Renal pelvis (tissue), 12 donors: ENCODE measurements at places on chromosomes 5 and 9.

DNA sequence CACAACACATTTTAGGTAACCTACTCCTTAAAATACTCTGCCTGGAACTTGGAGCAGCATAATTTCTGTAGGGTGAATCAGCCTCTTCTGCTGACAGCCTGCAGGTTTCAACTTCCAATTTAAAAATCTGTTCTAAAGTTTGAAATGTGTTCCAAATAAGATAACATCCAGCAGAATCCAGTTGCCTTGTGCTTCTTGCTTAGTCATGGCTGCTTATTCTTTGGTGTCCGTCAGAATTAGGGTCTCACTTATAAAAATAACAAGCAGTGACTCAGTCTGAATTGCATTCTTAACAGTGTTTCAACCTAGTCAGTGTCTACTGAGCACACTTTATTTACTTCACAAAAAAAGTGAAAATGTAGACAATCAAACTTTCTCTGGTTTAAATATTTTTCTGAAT lies 3.7 kb downstream of the CDH6 start:
- no peak for DNase-seq

DNA sequence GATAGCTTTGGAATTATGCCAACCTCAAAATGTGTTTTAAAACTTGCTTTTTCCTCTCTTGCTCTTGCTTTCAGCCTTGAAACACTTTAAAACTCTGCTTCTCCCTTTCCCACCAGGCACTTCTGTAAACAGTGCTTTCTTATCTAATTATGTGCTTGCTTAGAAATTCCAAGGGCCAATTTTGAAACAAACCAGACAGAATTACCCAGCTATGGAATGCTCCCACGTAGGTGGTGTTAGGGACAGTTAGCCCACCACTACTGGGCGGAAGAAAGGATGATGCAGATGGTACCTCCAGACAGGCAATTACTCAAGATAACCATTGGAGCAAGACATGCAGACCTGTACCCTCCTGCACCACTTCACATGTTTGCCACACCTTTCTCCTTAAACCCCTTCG lies 523.0 kb upstream of the PTPRD start:
- no peak for DNase-seq

- DNase-seq: no peak
These were observed 10.6 kb upstream of the MAP1B start for GRCh38 chr5:72096602-72097188.

DNA sequence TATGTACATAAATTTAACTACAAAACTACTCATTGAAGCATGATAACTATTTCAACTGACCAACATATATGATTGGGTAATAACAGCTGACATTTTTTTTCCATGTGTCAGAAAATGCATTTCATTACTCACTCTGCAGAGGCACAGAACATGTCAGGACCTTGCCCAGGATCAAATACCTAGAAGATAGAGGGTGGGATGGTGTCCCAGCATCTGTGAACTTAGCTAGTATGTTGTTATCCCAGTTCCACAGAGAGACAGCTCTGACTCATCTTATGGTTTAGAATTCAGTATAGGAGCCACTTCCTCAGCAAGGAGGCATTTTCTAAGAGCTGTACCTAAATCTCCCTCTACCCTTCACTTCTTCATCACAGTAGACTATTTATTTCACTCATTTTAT lies 1198.6 kb upstream of the ACO1 start:
- no peak for DNase-seq

GRCh38 chr9:89883401-89884341 lies 278.9 kb downstream of the GADD45G start:
- no peak for DNase-seq

DNA sequence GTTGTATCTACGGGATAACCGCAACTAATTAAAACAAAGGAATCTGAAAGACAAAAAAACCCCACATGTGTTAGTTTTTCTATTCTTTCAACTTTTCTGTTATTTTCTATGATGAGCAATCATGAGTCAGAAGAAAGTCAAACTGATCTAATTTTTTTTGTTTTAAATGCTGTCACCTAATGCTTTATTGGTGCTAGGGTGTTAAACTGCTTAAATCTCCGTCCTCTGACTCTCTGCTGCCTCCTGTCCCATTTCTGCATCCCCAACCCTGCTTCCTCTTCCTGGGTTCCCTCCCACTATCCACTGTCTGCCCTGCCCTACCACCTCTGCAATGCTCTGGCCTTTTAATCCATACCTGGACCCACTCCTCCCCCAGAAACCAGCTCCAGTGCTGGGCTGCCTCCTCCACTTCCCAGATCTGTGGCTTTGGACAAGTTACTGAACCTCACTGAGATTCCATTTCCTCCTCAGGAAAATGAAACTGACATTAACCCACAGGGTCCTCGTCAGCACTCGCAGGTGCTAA lies 15.7 kb downstream of the PTPN3 start:
- DNase-seq: no peak

DNA sequence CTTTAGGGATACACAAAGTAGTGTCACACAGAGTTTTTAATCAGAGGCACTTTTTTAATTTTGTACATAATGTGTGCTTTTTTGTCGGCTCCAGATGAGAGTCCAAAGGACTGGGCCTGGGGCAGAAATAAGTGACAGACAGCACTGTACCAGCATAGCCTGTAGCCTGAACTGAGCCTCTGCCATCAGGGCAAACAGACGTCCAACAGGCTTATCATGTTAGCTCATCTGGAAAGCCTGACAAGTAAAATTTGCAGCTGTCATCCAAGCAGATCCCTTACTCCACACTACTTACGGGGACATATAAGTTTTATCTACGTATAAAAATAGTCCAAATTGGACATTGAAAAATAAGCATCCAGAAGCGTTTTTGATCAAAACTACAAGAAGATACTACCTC lies 233.1 kb upstream of the GAS1 start:
- DNase-seq: no peak

DNA sequence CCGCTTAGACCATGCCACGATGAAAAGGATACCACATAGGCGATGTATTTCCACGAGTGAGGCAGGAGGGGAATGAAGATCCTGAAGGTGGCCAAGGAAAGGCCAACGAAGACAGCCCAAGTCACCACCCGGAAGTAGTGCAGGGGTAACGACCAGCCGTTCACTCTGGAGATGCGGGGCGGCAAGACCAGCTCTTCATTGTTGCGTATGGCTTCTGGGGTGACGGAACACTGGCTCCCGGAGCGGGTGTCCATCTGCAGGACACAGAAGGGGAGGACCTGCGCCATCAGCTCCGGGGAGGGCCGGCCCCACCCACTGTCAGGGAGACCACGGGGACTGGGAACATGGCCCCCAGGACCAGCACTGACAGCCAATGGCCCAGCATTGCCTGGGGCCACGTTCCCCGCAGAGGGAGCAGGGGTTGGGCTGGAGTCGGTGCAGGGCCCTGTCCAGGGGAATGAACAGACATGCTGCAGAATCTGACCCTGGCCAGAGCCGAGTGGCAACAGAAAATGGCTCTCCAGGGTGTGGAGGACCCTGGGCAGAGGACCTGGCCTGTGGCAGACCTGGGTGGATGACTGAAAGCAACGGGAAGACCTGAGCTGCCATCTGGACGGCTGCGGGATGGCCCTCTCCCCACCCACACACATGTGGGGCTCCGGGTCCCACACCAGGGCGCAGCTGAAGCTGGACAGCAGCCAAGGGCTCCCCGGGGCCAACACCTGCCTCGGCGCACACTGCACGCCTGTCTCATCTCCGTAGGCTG lies 17.7 kb downstream of the ZDHHC11B start:
- DNase-seq: no peak

DNA sequence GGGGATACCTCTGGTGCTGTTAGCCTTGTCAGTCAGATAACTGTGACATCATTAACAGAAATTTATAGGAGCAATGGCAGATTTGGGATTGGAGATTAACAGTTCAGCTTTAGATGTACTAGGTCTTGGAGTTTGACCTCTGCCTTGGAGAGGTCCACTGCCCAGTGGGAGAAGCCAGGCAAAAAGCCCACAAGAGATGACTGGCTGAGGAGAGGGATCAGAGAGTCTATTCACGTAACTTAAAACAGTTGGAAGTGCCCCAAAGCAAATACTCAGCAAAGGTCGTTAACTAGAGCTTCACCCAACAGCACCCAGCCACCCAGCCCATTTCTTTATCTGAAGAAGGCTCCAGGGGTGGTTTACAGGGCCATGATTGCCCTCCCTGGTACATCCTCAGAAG lies 232.7 kb upstream of the PPP1R2B start:
- no peak for DNase-seq

DNA sequence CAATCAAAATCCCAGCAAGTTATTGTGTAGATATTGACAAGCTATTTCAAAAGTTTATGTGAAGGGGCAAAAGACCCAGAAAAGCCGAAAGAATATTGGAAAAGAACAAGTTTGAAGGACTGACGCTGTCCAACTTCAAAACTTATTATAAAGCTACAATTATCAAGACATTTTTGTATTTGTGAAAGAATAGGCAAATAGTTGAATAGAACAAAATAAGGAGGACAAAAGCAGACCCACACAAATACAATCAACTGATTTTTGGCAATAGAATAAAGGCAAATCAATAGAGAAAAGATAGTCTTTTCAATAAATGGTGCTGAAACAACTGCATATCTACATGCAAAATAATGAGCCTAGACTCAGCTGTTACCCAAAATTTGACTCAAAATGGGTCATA lies 807.7 kb upstream of the CDH6 start:
- DNase-seq: no peak

- peak; percentile 92 for DNase-seq
These were observed 108.1 kb downstream of the TMEM174 start for GRCh38 chr5:73280821-73281746.

DNA sequence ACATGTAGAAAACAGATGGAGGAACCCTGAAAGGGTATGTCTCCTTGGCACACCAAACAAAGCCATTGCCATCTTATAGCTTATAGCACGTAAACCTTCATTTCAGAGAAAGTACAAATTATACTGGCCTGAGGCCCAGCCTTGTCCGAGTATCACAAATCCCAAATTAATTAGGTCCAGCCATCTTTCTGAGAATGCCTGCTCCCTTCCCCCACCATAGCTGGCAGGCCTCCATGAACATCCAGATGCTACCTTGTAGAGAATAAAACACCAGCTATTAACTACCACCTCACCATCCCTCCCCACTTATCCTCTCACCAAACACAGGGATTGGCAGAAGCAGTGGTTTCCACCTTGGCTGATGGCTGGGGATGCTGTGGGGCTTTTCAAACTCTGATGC lies 224.0 kb downstream of the SPOCK1 start:
- DNase-seq: no peak

DNA sequence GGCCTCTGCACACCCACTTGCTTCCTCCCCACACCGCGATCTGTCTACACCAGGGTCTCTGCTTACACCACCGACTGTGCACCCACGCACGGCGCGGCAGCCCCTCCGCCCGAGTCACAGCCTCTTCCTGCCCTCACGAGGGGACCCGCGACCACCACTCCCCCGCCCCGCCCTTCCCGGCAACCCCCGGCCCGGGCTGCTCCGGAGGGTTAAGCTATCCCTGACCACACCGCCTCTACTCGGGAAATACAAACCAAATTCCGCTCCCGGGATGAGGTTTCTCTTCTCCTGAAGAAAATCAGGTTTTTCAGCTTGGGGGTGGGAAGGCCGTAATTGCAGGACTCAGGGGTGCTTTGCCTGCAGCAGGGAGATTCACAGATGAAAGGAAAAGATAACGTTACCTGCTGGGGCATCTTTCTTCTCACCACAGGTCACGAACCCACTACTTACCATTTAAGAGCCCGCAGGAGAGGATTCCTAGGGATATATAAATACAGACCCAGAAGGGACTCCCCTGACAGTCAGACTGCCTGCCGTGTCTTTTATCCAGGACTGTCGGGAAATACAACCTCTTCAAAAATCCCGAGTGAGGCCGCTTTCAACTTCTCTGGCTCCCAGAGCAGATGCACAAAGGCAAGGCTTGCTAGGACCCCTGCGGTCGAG lies 63.5 kb downstream of the ROR2 start:
- no peak for DNase-seq

DNA sequence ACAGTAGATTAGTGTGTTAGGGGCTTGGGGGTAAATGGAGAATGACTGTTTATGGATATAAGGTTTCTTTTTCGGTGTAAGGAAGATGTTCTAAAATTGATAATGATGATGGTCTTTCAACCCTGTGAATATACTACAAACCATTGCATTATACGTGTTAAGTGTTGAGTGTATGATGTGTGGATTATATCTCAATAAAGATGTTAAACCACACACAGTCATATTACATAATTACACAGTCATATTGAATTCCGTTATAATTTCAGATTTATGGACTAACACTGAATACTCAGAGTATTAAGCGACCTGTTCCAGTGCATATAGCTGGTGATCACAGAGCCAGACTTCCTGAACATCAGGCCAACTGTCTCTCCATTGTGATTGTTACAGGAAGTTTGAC lies 68.1 kb downstream of the F2RL2 start:
- no peak for DNase-seq

GRCh38 chr5:32740651-32741050 lies 29.5 kb downstream of the NPR3 start:
- no peak for DNase-seq

GRCh38 chr5:132737982-132738681 lies 786 bp upstream of the KIF3A start:
- DNase-seq: no peak

DNA sequence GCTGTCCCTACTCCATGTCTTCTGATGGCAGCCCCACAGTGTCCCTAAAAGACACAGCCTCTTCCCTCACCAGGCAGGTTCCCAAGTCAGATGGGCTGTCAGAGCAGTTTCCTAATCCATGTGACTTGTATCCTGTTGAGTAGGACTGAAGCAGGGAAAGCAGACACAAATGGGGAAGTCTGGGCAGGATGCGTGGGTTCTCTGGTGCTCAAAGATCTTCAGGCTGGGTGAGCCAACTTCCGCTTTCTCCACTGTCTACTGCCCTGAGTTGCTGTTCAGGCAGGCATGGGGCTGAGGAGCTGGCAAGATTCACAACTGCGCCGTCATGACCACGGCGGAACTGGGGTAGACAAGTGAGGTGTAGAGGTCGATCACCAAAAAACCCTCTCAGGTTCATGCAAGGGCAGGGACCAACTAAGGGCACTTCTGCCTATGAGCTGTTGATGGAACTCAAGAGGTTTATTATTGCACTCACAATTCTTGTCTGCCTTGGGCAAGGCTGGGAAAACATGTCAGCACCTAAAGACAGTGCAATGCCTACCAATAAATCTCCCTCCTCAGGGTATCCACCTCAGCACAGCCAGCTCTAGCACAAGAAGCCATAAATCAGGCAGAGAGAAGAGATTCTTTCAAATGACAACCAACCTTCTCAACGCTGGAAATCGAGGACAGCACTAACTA lies 83.4 kb downstream of the RAPGEF1 start:
- DNase-seq: no peak

DNA sequence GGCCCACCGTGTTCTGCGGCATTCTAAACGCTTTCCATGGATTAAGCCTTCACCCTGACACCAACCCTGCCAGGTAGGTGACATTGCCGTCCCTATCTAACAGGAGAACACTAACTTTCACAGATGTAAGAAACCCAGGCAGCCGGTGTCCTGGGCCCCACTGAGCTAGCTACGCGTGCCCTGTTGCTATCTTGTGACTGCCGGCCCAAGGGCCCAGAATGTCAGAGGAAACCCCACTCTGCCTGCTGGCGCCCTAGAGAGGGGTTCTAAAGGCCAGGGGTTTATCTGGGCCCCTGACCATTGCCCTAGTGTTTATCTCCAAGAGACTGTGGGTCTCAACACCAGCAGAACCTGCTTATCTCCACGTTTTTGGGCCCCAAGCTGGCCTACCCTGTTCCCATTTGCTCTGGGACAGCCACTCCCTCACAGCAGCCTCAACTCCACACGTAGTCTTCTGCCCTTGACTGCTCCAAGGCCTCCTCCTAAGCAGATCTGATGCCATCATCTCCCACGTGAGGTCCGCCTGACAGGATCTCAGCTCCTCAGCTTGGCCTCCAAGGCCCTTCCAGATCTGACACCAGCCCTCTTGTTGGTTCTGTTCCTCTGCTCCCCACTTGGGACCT lies 18.1 kb upstream of the ZBTB34 start:
- DNase-seq: no peak

GRCh38 chr5:51383131-51384121 lies at the start of gene ISL1:
TSS of gene ISL1 (plus strand) at chr5:51383448. CDS start at chr5:51383672, 224 bp downstream.
- DNase-seq: peak; percentile 75
